ENCODE measurements at places on chromosomes 7 and 10.

DNA sequence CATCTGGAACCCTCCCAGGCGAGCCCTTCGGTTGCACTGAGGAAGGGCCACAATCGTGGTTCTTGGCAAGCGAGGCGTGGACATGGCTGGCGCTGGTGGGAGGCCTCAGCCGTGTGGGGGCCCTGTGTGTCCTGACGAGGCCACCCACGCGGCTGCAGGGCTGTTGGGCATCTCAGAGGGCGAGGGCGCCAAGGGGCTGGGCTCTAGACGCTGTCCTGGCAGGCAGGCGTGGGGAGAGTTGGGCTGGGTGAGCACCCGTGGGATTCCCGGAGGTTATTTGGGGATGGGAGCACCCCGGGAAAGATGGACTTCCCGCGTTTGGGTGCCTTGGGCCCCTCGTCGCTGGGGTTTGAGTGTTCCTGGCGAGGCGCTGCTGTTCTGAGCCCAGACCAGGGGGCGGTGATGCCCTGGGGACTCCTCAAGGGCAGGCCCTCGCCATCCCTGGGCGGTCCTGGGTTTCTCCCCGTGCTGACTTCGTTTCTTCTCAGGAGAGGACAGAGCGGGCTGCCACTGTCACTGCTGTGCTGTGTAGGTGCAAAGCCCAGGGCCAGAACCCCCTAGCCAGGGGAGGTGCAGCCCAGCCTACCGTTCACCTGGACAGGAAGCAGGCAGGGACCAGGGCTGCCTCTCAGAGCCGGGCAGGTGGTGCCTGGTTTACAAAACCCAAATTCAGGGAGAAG lies 87.2 kb downstream of the DNAJB6 start:
- DNase-seq, result no peak

- DNase-seq, result no peak
Measured at GRCh38 chr7:157476654-157477549, 140.1 kb downstream of the DNAJB6 start.

GRCh38 chr10:58436071-58436470 lies 50.9 kb downstream of the TFAM start:
- no peak for DNase-seq

GRCh38 chr7:64630496-64630895 lies 35.4 kb upstream of the ZNF107 start:
- DNase-seq, result no peak

GRCh38 chr7:41698726-41699125 lies 4.2 kb downstream of the INHBA start:
- no peak for DNase-seq

DNA sequence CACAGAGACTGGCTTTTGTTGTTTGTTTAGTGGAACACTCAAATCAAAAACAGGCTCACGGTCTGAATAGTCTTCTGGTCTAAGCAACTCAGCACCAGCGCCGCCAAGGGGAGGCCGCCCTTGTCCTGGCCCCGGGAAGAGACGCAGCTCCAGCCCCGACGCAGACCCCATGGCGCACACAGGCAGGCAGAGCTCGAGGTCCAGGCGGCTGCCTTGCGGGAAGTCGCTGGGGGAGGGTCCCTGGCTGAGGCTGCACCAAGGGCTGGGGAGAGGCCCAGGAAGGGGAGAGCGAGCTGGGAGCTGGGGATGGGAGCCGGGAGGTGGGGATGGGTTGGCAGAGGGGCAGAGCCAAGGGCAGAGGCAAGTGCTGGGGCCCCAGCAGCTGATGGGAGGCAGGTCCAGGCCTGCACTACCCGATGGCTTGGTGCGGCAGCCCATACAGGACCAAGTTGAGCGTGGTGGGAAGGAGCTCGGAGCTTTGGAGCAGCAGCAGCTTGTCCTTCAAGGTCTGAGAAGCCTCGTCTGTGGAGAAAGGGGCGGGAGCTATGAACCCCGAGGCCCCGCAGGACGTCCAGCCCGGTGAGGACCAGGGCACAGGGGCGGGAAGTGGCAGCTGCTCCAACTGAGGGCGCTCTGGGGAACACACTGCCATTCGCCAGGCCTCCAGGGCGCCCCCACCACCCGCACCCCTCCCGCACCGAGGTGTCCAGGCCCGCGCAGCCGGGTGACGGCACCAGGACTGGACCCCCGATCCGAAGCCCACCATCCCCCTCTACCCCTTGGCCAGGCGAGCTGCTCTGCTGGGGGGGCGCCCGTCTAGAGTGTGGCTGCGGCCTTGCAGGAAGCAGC lies 22.7 kb upstream of the NKX6-2 start:
- no peak for DNase-seq

- DNase-seq, result no peak
Measured at GRCh38 chr10:50582046-50582445, 41.7 kb downstream of the SGMS1 start.

DNA sequence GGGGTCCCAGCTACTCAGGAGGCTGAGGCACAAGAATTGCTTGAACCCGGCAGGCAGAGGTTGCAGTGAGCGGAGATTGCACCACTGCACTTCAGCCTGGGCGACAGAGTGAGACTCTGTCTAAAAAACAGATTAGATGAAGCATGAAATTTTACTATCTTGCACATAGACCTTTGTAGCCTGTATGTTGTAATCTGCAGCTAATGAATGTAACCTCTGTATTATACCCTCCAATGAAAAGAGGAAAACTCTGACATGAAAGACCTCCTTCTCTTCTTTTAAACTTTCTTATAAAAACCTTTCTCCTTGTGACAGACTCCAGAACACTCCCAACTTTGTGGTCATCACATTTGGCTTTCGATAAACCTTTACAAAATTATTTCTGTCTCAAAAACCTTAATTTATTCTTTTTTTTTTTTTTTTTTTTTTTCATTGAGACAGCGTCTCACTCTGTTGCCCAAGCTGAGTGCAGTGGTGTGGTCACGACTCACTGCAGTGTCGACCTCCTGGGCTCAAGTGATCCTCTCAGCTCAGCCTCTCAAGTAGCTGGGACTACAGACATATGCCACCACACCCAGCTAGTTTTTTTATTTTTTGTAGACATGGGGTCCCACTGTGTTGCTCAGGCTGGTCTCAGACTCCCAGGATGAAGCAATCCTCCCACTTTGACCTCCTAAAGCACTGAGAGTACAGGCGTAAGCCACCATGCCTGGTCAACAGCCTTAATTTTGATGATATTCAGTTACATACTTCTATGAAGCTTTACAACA lies 97.4 kb downstream of the SVOPL start:
- DNase-seq, result no peak

GRCh38 chr7:3579638-3580219 lies 278.7 kb downstream of the SDK1 start:
- no peak for DNase-seq

DNA sequence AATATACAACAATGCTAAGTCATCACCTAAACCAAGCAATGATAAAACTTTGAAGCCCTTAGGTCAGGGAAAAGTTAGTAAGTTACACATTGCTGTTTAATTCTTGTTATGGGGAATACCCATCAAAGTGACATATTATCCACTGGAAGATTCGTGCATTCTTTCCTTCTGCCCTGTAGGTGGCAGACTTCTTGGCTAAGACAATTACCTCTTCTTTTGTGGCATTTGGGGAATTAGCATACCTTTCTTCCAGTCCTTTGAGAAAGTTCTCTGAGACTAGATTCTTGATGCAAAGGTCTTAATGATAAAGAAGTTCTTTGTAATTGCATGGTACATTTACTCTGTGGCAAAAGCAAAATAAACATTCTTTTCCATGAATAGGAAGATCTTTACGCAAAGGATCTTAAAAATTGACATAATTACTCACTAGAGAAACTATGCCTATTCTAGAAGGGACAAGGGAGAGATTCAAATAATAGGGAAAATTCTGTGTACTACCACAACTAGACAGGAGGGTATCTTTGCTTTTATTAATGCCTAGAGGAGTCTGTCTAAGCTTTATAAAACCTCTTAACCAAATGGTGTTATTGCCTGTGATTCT lies 395.9 kb downstream of the GRM8 start:
- no peak for DNase-seq

- DNase-seq, result no peak
Measured at GRCh38 chr7:44320794-44321371, 4.5 kb downstream of the CAMK2B start.

- DNase-seq, result no peak
Measured at GRCh38 chr10:73915206-73915851, 4.4 kb downstream of the PLAU start.

- DNase-seq, result no peak
Measured at GRCh38 chr7:90229682-90230081, 15.3 kb upstream of the CFAP69 start.

DNA sequence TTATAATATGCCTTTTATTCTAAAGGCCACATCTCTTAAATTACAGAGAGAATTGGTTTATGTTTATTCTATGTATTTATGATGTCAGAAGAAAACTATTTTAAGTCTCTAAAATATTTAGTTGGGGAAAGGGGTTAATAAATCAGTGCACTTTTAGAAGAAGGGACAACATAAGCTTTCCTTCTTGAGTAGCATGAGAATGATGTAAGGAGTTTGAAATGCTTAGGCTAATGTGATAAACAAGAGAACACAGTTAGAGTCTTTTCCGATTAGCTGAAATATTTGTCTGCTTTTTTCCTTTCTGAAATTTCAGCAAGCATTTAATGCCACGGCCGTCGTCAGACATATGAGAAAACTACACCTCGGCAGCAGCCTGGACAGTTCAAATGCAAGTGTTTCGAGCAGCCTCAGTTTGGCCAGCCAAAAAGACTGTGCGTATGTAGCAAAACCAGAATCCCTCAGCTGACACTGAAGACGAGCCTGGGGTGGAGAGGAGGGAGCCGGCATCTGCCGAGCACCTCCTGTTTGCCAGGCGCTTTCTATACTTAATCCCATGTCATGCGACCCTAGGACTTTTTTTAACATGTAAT lies 176.2 kb downstream of the CCDC3 start:
- no peak for DNase-seq

GRCh38 chr10:21257191-21257590 lies 268.3 kb downstream of the SKIDA1 start:
- DNase-seq, result no peak

DNA sequence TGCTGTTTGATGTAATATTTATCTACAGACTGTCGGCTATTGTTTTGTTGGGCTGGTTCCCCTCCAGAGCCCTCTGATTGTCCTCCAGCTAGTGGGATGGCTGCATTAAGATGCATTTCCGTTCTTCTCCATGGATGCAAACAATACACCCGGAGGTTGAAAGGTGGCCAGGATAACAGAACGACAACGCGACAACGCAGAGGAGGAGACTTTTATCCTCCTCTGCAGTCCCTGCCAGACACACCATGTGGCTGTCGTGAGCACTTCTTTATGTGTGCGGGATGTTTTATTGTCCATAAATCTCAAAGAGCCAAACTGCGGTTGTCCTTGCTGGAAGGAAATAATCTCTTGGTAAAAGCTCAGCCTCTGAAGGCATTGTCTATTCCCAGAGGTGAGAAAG lies 39.1 kb upstream of the TCERG1L start:
- no peak for DNase-seq

GRCh38 chr7:22123139-22123538 lies 177.4 kb upstream of the CDCA7L start:
- no peak for DNase-seq

DNA sequence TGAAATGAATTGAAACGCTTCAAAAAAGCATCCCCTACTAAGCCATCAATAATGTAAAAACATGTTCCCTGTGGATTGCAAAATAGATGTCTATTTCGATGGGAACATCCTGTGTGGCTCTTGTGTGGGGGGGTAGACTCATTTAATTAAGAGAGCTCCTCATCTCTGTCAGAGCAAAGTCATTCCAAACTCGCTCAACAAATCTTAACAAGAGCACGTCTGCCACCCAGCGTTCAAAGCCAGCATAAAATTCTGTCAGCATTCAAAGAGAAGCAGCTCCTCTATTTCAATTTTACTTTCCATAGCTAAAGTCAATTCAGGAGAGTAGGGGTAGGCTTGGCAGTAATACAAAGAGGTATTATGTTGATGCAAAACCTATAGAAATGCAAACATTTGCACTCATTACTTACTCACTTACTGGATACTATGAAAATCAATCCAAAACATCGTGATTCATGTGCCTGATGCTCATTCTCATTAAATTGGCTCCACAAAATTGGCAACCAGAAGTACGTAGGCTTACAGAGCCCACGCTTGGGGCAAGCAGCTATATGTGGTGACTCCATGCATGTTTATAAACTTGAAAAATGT lies 114.9 kb downstream of the IPMK start:
- no peak for DNase-seq

DNA sequence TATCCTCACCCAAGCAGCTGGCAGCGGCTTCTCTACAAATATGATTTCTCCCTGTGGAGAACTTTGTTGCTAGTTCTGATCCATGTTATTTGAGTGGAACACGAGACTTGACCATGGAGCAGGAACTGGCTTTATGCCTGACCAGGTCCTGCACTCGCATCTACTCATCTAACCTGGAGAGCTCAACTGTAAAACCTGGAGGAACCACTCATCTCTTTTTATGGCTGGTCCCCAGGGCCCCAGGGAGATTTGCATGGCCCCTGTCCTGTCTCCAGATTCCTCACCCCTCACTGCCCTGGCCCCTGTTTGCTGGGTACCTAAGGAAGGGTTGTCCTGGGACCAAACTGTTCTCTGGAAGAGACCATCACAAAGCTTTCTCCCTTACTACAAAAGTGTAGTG lies 16.0 kb downstream of the TCAF1 start:
- DNase-seq, result no peak

DNA sequence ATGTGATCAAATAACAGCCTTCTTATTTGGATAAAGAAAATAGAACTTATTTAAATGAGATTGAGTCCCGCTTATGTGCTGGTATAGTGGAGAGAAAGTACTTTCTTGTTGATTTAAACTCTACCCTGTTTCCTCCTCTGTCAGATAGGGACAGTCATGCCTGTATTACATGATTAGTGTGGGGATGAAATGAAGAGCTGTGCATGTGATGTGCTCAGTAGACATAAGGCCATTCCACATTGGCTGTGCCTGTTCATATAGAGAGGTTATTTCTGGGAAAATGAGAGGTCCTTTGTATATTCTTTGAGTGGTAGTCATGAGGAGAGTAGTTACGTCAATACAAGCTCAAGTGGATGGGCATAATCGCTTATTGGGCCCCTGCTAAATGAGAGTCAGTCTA lies 5.7 kb downstream of the MTURN start:
- DNase-seq, result no peak

DNA sequence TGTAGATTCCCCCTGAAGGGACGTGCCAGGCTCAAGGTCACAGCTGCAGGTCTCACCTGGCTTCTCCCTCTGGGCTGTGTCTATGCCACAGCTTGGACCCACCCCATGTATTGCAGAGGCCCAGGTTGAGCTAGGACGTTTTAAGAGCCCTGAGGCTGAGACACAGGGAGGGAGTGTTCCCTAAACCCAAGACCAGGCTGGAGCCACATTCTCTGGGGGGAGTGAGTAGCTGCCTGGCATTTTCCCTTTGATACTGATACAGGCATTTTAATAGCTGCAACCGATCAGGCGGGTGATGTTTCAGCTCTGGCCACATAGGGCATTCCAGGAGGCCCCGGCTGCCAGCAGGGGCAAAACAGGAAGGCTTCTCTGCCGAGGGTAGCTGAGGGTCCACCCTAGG lies 13.4 kb downstream of the COL13A1 start:
- DNase-seq, result no peak

DNA sequence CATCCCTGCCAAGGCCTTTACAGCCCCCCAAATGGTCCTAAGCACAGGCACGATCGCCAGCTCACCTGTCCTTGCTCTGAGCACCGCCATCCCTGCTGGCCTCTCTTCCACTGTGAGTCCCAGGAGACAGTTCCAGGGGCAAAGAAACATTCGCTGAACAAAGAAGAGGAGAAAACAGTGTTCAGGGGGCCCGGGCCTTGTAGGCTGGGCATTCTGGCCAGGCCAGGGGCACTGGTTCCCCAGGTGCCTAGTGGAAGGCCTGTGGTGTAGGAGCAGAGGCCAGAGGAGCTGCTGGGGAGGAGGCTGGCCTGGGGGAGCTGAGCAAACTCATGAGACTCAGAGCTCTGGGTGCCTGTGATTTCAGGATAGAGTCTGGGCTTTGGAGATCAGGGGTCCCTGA lies 22.6 kb downstream of the AQP1 start:
- no peak for DNase-seq
